ENCODE measurements at places on chromosomes 5 and 9. TPM values are rescaled to one million over a fixed set of nuclear protein-coding genes. Genes with fewer than 3 reads are reported as not detected.

GRCh38 chr5:98569288-98569687, 204.2 kb upstream of the RGMB start:
- peak; percentile 14 for DNase-seq

DNA sequence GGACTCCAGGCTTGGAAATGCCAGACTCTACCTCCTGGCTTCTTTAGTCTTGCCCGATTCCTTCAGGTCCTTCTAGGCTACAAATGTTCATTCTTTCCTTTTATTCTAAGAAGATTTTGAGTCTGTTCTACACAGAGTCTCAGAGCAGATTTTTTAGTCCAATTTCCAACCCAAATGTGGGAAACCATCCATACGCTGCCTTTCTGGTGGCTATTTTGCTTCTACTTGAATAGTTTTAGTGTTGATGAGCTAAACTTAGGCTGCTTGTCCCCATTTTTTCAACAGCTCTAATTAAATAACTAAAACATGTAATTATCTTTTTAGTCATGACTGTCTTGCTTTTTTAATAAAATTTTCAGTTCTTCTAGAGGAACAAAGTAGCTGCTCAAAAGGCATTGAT, 112.4 kb upstream of the KLF9 start:
- no peak for DNase-seq

GRCh38 chr9:30089428-30089827, 2295.0 kb upstream of the ACO1 start:
- no peak for DNase-seq

- DNase-seq, result no peak
These were observed 3.8 kb downstream of the DCANP1 start for GRCh38 chr5:135443161-135443960.

DNA sequence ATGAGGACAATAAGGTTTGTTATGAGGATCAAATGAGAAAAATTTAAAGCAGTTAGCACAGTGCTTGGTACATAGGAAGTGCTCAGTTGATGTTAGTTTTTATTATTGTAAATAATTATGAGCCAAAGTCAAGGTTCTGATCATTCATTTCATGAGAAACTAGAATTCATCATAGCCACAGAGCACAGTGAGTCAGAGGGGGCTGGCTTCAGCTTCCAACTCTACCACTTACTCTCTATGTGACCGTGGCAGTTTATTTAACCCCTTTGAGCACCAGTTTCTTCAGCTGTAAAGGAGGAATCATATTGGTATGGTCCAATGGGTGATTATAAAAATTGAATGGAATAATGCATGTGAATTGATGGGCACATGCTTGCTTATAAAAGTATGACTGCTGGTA, 39.4 kb downstream of the KLHL3 start:
- DNase-seq, result no peak

GRCh38 chr5:1174122-1174936, 27.1 kb upstream of the SLC6A19 start:
- peak; percentile 88 for DNase-seq

Gene STC2
- 157 TPM for total RNA-seq

Gene MARCOL
- total RNA-seq, result not detected
